ENCODE measurements at places on chromosomes 3 and 15.

DNA sequence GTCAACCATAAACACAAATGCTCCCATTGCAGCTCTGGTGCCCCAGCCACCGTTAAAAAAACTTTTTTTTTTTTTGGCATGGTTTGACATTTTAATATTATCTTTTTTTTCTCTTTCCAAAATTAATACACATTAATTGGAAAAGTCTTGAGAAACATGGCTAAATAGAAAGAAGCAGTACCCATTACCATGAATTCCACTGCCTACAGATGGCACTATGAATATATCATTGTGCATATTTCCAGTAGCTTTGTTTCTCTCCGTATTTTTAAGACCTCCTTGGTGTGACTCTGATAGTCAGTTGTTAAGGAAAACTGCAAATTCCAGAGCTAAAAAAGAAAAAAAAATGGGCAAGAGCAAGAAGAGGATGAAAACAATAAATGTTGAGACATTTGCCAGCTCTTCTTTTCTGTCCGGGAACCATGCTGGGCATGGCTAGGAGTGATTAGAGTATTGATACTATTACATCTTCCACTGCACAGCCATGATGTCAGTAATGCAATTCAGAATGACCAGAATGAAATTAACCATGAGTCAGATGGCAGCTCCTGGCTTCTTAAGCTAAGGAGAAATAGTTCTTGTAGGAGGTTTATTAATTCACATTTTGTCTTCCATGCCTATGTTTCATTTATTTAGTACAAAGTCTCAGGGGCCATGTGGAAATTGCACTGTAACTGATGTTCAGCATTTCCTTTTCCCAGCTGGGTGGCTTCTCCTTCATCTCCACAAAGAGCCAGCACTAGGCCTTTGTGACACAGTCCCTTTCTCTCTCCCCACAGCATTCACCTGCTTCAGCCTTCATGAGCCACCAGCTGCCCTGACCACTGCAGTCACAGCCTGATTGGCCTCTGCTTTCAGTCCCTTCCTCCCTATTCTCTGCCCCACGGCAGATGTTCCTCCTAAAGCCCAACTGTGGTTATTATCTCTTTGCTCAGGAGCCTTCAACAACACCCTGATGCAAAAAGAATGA, 31.8 kb downstream of the SLC7A14 start:
- DNase-seq, result no peak

DNA sequence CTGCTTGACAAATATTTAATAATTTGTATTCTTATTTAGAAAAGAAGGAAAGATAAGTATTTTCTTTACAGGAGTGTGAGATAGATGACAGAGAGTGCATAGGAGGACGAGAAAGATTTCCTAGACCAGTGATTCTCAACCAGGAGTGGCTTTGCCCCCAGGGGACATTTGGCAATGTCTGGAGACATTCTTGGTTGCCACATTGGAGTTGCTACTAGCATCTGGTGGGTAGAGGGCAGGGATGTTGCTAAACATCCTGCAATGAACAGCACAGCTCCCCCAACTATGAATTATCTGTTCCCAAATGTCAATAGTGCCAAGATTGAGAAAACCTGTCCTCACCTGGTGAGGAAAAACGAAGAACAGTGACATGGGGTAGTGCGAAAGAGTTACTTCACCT, 30.8 kb upstream of the MINAR1 start:
- no peak for DNase-seq

DNA sequence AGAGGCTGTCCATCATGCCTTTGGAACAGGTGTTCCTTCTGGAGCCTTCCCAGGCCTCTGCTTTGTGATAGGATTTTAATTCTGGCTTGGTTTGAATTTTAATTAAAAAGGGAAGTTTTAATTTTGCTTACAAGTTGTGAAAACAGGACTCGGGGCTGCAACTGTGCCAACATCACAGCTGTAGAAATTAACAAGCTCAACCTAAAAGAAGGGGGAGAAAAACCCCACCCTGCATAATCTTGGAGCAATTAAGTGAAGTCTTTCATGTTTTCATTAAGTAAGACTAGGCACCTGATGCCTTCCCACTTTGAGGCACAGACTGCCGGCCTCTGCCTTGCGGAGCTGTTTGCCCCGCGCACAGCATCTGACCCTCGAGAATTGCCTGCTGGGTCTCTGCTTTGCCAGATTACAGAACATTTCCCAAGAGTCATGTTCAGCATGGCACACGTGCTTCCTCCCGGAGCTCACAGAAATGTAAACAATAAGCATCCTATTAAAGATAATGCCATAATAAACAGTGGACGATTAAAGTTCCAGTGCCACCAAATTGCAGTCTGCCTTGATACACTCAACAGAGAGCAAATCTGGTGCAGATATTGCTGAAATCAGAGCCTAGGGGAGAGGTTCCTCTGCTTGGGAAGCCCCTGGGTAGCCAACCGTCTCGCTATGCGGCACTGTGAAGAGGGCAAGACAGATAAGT, 364.2 kb downstream of the LRTM1 start:
- no peak for DNase-seq

- no peak for DNase-seq
Measured at GRCh38 chr15:87954793-87955192, 301.7 kb downstream of the NTRK3 start.

- no peak for DNase-seq
Measured at GRCh38 chr3:172369590-172370259, 78.5 kb downstream of the GHSR start.

DNA sequence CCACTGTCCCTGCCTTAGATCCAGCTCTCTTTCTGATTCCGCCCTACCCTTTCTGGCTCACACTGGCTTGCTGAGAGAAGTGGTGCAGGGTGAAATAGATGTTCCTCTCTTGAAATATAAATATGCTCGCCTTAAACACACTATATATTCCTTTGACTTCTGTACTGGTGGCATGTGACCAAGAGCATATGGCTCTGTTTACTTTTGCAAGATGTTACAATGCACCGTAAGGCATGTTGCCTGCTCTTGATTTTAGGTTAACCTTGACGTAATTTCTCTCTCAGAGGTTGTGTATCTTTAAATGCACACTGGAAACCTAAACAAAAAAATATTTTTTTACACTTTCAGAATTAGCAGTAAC, 749 bp downstream of the RSRC1 start:
- no peak for DNase-seq

DNA sequence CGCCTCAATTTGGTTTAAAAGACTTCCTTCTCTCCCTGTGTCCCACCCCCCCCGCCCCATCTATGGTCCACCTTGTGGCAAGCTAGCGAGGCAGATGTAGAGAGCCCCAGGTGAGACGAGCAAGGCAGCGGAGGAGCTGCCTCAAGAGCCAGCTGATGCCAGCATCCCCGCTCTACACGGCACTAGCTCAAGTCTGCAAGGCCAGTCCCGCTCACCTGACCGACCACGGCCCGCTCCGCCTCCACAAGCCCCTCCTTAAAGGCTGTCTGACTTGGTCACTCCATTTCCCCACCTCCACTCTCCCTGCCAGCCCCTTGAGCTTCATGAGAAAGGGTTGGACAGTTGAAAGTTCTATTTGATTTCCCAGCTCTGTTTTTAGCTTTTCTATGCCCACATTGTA, 56.2 kb upstream of the IGF1R start:
- no peak for DNase-seq

DNA sequence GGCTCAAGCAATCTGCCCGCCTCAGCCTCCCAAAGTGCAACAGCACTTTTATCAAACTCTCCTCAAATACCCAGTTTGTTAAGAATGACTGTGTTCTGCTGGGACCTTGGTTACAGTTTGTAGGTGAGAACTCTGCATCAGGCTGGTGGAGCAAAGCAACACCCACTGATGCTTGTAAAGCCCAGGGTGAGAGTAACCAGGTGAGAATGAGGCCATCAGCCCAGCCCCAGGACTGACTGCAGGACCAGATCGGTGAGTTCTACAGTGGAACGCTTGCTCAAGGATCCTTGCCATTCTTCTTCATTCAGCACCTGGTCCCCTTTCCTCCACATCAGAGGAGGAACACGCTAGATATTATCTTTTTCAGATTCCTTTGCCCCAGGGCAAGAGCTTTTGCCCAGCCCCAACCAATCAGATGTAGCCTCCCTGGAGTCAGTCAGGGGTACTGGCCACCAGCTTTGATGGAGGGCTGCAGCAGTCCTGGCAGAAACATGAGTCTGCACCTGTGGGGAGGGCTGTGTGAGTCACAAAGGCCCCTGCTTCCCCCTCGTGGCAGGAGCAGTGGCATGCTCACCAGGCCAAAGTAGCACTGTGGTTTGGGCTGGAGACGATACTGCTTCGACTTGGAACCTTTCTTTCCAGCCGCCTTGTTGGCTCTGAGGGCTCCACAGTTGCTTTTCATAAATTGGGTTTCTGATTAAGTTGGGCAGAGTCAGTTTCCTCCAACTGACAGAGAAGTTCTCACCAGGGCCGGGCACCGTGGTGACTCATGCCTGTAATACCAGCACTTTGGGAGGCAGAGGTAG, 3.5 kb upstream of the SHISA5 start:
- DNase-seq, result no peak

- no peak for DNase-seq
Measured at GRCh38 chr3:146249921-146250320, 984 bp downstream of the PLSCR4 start.

DNA sequence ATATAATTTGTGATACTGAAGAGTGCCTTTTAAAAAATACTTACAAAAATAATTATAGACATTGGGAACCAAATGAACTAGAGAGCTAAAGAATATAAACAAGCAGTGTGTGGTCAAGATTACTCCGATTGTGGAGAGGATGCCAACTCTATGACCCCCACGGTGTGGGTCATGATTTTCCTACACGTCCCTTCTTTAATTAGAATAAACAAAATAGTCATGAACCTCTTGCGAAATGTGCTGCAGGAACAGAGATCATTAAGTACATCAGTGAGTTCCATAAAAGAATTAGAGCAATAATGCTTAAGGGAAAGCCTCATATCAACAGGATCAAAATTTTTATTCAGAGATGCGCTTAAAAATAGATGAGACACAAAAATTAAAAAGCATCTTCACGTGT, 476.6 kb upstream of the ROBO1 start:
- DNase-seq, result no peak
